ENCODE measurements at places on chromosomes 7 and 10.

DNA sequence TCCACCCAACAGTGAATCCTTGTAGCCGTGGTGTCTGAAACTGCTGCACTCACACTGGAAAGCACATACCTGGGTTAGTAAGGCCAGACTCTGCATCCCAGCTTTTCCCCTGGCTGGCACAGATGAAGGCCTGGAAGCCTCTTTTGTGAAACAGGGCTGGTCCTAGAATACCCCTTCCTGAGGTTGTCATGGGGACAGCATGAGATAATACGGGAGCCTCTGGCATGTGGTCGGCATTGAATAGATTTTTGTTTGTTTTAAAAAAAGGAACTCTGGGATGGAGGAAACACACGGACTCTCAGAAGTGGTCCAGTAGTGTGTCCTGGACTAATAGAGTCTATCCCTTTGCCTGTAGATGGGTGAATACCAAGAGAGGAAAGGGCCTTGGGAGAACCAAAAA is 129.7 kb downstream of the TMEM178B start:
- DNase-seq, result no peak

- no peak for DNase-seq
These were observed 127.0 kb downstream of the CCNY start for GRCh38 chr10:35463105-35463867.

GRCh38 chr7:159142199-159142598 is 2.5 kb downstream of the VIPR2 start:
- no peak for DNase-seq

DNA sequence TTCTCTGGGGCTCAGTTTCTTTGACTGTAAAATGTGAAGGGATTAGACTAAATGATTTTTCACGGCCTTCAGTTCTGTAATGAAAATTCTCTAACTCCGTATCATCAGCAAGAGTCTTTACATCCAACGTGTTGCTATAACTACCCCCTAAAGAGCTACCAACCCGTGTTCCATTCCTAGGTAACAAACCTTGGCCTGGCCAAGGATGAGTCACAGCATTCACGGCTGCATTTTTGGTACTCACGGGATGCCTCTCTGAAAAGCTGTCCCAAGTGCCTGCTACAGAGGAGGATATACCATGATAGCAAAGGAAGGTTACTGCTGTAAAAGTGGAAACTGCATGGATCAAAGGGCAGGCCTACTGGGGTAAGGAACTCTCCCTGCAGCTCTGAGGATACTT is 5.9 kb downstream of the LRRC4 start:
- DNase-seq, result no peak

DNA sequence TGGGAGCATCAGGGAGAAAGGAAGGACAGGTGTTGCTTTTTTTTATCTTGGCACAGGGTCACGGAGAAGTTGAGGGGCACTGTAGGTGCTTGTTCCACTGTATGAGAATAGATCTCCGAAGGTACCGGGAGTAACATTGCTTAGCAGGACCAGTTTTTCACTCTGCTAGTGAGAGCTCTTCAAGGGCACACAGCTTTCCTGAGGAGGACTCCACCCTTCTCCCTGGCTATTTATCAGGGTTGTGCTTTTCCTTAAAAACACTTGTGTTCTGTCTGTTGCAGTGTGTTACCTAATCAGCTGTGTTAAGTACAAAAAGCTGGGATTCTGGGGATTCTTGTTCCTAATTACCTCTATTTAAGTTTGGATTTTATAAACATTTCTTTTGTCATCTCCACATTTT is 160.5 kb downstream of the SND1 start:
- no peak for DNase-seq

DNA sequence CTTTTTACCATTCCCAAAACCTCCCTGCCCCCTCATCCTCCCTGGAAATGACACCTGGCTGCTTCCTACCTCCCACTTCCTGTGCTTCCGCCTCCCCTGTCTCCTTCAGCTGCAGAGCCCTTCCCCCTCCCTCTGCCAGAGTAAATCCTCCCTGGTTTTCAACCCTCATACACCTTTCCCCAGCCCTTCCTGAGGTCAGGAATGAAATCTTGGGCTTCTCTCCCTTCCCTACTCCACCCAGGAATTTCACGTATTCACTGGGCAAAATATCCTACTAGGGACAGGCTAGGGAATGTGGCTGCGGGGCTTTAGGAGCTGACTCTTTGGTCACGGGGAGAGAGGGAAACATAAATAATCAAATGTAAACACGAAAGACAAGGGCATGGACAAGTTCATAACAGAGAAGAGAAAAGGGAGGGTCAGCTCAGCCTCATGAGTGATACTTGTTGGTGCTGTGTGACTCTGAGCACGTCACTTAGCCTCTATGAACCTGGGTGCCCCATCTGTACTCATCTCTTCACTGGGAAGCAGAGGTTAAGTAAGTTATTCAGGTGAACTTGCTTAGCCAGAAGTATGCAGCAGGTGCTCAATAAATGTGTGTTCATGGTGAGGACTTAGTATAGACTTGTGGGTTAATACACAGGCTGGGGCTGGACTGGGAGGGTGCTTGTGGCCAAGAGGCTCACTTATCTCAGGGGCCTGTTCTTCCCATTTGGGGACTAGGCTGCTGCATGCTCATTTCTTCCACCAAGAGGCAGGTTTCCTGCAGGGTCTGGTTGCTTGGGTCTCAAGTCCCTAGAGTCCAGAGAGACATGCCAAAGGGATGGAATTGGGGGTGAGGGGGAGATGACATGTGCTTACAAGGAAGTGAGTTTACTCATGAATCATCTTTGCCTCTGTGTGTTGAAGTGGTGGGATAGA is 10.0 kb upstream of the DUSP5 start:
- DNase-seq, result no peak

DNA sequence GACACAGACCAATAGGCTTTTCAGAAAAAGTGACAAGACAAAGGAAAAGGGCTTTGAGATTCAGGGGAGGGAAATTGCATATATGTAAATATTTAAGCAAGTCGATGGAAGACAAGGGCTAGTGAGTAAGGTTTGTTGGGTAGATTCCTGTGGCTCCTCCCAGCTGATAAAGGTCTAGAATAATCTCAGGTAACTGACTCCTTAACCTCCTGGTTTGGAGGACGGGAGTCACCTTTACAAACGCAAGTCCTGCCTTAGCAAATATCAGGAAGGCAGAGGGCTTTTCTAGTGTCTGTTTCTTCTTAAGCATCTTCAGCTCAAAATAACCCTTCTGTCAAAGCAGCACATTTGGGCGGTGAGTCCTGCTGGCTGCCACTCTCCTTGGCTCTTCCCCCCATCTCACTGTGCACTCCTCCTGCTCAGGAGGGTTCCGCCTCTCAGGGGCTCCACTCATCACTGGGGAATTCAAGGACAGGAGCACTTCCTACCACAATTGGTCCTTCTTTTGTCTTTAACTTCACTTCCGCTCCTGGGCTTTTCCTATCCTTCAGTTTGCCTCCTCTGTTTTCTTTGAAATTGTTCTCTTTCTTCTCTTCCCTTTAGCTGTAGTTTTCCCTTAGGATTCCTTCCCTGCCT is 496.3 kb upstream of the KLF6 start:
- no peak for DNase-seq

GRCh38 chr10:79377557-79378382 is 30.5 kb downstream of the PPIF start:
- no peak for DNase-seq

DNA sequence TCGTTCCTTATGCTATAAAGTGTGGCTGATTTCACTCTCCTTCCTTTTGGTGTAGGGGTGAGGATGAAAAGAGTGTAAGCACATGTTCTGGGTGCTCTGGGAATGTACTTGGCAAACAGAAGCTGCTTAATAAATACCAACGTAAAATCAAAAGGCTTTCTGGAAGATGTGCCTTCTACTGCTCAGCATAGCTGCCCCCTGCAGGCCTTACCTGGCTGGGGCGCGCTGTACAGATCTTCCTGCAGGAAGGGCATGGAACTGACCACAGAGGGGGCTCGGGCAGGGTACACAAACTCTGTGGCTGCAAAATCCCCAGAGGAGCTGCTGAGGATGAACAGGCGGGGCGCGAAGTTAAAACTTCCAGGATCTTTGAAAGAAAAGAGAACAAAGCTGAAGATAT is 169.4 kb downstream of the SVIL start:
- DNase-seq, result no peak

DNA sequence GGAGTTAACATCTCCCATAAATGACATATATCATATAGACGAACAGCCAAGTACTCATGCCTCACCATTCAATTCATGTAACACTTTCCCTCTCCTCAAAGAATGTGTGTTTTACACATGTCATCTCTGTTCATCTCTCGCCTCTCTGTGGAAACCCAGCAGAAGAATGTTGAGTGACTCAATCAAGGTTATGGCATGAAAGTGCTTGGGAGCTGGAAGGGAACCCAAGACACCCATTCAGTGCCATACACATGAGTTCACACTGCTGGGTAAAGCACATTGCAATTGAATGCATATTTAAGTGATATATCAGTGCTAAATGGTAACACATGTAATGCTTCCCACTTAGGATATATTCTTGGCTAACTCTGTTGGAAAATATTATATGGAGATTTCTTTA is 322.9 kb downstream of the PTEN start:
- no peak for DNase-seq

- no peak for DNase-seq
These were observed 475.6 kb upstream of the KLF6 start for GRCh38 chr10:4260483-4261124.

GRCh38 chr10:11895598-11895997 is 72.4 kb downstream of the PROSER2 start:
- DNase-seq, result no peak

GRCh38 chr7:106140406-106141173 is 28.5 kb upstream of the SYPL1 start:
- DNase-seq, result no peak
